CD4-positive, alpha-beta T cell (primary cell): ENCODE measurements at places on chromosomes 5 and 9. TPM values are rescaled to one million over a fixed set of nuclear protein-coding genes. Genes with fewer than 3 reads are reported as not detected.

GRCh38 chr5:72817076-72817481 is 618 bp downstream of the TNPO1 start:
- peak overlapping the region; percentile 71 for H3K27ac ChIP-seq
- H3K4me3 ChIP-seq = peak overlapping the region; percentile 87
- no peaks in the 10 kb centered on the region for H3K36me3 ChIP-seq

DNA sequence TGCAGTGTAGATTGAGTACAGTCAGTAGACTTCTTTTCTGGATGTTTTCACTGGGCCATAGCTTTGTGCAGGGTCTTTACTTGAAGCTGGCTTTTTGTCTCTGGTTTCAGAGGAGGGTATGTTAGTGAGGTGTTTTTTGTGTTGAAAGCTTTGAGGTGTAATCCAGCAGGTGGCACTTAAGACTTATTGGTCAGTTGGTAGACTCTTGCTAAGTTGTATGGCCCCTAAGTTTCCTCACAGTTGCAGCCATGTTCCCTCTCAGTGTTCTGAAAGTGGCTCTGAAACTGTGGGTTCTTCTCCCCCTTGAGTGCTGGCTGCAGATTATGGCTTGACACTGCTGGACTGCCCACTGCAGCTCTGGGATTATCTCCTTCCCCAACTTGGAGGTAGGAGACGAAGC is 55.7 kb upstream of the SLC44A1 start:
- no peak overlapping the region for H3K27ac ChIP-seq
- DNase-seq = no peak
- no peaks in the 10 kb centered on the region for H3K4me1 ChIP-seq
- no peaks in the 10 kb centered on the region for H3K27me3 ChIP-seq

DNA sequence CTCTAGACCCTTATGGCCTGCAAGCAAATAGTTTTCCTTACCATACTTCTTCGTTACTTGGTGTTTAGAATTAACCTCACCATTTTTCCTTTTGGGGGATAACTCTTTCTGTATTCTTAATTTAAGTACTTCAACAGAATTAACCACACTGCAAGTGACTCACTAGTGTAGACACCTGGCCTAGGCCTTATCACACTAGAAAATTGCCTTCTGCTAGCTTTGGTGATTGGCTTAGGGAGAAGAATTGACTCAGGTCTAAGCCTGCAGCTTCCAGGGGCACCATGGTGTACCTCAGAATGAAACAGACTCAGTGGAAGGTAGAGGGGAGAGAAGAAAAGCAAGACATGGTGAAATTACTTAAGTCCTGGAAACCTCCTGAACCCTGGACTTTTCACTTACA is 112.8 kb upstream of the HMHB1 start:
- peaks cover 3% of the 10 kb centered on the region for H3K4me1 ChIP-seq
- H3K4me3 ChIP-seq = no peak overlapping the region
- no peak for DNase-seq

- no peak overlapping the region for H3K4me3 ChIP-seq
- no peaks in the 10 kb centered on the region for H3K4me1 ChIP-seq
- no peaks in the 10 kb centered on the region for H3K27me3 ChIP-seq
- no peak for DNase-seq
- no peaks in the 10 kb centered on the region for H3K36me3 ChIP-seq
- no peak overlapping the region for H3K27ac ChIP-seq
Observed at GRCh38 chr5:68652534-68652965, 437.0 kb downstream of the PIK3R1 start.

DNA sequence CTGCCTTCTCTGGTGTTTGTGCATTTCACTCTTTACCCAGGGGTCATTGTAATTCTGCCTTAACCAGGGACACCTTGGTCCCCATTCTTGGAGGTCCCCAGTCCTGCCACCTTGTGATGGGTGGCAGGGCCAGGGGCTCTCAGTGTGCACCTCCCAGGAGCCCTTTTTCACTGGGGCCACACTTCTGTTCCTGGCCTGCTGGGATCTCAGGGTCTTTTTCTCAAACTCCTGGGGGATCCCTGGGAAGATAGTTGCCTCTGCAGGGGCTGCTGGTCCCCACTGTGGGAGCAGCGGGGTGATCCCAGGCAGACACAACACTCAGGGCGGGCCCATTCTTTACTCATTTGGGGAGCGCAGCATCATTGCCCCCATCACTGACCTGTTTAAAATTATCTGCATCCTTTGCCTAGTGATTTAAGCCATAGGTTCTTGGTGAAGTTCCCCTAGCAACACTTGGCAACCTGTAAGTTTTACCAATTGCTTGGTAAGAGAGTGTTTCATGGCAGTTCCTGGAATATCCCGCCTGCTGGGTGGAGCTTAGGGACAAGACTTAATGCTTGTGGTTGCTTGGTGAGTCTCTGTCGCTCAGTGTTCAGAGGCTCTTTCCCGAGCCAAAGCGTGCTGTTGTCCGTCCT is 15.7 kb downstream of the PHF2 start:
- no peak overlapping the region for H3K27ac ChIP-seq
- no peaks in the 10 kb centered on the region for H3K36me3 ChIP-seq
- no peak for DNase-seq
- peaks cover 48% of the 10 kb centered on the region for H3K4me1 ChIP-seq
- H3K4me3 ChIP-seq = no peak overlapping the region

- no peaks in the 10 kb centered on the region for H3K36me3 ChIP-seq
- H3K27ac ChIP-seq = no peak overlapping the region
- no peaks in the 10 kb centered on the region for H3K4me1 ChIP-seq
- DNase-seq = no peak
Observed at GRCh38 chr9:84387821-84388220, 47.3 kb upstream of the SLC28A3 start.

- H3K27ac ChIP-seq = no peak overlapping the region
- DNase-seq = no peak
- no peaks in the 10 kb centered on the region for H3K36me3 ChIP-seq
- no peak overlapping the region for H3K4me3 ChIP-seq
Observed at GRCh38 chr5:178522361-178522760, 67.8 kb downstream of the COL23A1 start.

DMGDH gene
- not detected for total RNA-seq

KCNV2 gene
- not detected for total RNA-seq

IL3 gene
- not detected for total RNA-seq
